Large intestine (tissue), 12 donors: ENCODE measurements at places on chromosomes 1 and 21.

GRCh38 chr1:89896105-89896942, 75.5 kb downstream of the LRRC8D start:
- DNase-seq = peak; percentile 78

DNA sequence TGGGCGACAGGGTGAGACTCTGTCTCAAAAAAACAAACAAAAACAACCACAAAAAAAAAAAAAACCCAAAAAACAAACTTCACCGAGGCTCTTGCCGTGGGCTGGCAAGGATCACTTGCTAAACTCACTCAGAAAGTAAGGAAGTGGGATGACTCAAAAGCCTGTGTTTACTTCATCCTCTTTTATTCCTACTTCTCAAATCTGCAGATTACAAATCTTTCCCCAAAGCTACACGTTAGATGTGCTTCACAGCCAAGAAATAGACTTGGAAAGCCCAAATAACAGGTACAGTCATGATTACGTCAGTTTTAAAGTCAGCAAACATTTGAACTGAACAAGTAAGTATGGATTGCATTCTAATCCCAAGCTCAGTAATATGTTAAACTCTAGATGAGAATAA, 359.3 kb downstream of the ADGRL2 start:
- no peak for DNase-seq

DNA sequence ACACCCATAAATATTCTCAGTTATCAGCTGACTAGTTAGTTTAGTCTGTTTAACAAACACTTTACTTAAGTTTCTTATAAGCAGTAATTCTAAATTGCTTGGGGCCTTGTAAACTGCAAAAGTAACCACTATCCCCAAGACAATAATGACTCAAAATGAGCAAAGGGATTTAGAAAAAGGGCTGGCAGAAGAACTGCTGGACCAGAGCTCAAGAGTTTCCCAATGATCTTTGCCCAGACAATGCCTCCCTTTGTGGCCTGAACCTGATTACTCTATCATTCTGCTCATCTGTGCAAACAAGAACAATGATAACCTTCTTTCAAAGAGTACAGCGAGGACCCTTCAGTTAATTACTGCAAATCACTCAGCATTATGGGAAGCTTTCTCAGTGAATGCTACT, 123.5 kb downstream of the TIAM1 start:
- DNase-seq = no peak

DNA sequence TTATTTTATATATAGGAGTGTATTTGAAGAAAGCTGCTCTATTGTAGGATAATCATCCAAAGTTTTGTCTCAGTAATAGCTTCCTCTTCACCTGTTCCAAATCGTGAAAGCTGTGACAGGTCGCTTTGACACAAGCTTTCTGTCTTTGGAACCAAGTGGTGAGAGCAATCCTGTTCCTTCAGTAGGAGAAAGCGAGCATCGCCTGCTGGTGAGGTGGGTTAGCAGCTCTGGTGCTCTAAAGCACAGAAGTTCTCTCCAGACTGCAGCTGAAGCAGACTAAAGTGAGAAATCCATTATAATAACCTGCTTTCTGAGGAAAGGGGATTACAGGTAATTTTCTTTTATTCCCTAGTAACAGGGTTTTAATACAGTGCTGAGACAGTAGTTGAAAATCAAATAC, 803.8 kb downstream of the ADGRL2 start:
- DNase-seq = no peak

DNA sequence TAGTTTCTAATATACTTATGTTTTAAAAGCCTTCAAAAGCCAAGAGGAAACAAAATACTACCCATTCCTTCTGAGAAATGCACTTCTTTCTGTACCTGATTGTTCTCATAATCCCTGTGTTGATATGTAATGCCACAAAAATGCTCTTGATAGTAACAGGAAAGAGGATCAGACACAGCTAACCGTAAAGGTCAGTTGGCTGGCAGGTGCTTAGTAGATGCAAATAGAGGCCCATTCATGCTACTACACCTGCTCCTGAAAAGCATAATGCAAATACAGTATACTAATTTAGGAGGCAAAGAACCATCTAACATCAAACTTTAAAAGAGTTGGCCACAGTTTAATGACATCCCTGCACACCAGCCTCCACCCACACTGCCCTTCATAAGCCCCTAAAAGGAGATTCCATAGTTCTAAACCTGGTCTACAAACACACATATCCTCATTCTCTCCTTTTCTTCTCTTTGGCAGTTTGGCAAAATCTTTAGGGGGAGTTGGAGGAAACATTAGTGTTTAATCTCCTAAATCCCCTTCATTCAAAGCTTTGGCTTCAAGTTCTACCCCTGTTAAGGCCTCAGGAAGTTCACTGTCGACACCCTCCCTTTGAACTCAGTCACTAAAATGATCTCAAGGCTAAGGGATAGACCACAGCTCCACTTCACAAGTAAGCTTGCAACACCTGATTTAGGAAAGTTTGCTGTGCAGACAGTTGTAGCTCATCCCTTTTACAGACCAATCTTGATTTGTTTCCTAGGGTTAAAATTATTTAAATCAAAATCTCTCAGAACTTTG, 2.9 kb upstream of the CD46 start:
- DNase-seq = peak; percentile 46

- DNase-seq = no peak
Measured at GRCh38 chr21:36255663-36256062, 64.3 kb upstream of the MORC3 start.

- no peak for DNase-seq
Measured at GRCh38 chr21:43679951-43680350, 20.6 kb downstream of the RRP1B start.

- peak; percentile 76 for DNase-seq
Measured at GRCh38 chr1:3668585-3669300, 16.4 kb downstream of the TP73 start.
